Activated CD4-positive, alpha-beta memory T cell treated with anti-CD3 and anti-CD28 coated beads, Interleukin-2, amount 10 ng/mL, durations not matched to agents 7 days and 5 days (primary cell): ENCODE measurements at places on chromosomes 6 and 20. TPM values are rescaled to one million over a fixed set of nuclear protein-coding genes. Genes with fewer than 3 reads are reported as not detected.

- no peak for DNase-seq
These were observed 121.0 kb downstream of the SASH1 start for GRCh38 chr6:148463671-148464070.

DNA sequence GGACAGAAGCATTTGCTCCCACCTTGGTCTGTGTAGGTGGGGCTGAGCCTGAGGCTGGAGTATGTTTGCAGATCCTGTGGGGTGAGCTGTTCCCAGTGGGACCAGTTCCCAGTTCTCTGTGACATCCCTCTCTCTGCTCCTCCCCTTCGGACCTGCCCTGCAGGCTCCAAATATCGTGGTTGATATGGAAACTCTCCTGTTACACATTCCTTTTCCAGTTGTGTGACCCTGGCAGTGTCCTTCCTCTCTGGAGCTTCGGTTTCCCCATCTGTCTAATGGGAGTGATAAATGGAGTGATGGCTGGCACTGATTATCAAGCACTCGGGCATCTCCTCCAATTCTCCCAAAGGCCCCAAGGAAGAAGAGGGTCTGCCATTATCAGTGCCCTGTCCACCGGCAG is 15.7 kb upstream of the TGM2 start:
- DNase-seq: no peak

Gene TPD52L1
- total RNA-seq: not detected

Gene CDC40
- total RNA-seq: 31.0 TPM

GRCh38 chr20:52552181-52552872 is 360.7 kb upstream of the ZFP64 start:
- no peak for DNase-seq

DNA sequence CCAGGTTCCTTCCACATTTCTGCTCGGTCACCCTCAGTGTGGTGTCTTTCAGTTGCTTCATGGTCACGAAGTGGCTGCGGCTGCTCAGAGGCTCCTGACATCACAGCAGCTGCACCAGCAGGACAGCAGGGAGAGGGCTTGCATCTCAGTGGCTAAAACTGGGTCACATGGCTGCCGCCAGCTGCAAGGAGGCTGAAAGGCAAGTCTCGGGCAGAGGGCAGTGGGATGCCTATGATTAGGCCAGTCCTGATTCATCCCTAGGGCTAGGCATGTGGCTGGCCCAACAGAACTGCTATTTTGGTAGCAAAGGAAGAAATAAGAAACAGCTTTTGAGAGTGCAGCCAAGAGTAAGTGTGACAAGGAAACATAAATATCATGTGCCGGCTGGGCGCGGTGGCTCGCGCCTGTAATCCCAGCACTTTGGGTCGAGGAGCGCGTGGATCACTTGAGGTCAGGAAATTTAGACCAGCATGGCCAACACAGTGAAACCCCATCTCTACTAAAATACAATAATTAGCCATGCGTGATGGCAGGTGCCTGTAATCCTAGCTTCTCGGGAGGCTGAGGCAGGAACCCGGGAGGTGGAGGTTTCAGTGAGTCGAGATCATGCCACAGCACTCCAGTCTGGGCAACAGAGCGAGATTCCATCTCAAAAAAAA is 46.6 kb downstream of the RBM38 start:
- DNase-seq: no peak

GRCh38 chr20:50686821-50687220 is 4.5 kb downstream of the RIPOR3 start:
- DNase-seq: no peak

DNA sequence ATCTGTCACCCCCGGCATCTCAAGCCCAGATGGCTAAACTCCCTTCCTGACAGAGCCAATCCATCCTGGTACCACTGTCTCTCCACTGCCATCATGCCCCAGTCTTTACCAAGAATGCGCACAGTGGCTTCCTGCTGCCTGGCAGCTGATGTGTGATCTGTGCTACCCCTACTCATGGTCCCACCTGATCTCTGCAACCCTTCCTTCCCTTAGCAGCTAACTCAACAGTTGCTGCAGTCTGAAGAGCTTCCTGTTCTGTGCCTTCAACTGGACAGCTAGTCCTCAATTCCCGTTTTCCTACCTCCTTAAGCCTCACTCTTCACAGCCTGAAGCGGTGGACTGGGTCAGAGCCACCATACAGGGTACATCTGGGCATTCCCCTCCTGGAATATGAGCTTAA is 7.6 kb upstream of the FAM83C start:
- no peak for DNase-seq

Gene RHAG
- not detected for total RNA-seq

Gene BMP2
- not detected for total RNA-seq

Gene BEND6
- total RNA-seq: not detected

GRCh38 chr6:164266851-164267250 is 852.3 kb downstream of the QKI start:
- no peak for DNase-seq

- DNase-seq: no peak
These were observed 897 bp upstream of the SEL1L2 start for GRCh38 chr20:13991311-13991710.

Gene RIMS4
- not detected for total RNA-seq

DNA sequence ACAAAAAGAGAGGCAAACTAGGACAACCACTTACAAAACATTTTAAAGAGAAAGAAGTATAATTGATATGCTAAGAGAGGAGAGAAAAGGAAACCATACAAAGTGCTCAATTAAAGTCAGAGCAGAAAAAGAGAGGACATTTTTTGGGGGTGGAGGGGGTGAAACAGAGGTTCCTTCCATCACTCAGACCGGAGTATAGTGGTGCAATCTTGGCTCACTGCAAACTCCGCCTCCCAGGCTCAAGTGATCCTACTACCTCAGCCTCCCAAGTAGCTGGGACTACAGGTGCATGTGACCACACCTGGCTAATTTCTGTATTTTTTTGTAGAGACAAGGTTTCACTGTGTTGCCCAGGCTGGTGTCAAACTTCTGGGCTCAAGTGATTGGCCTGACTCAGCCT is 9.4 kb downstream of the WASF1 start:
- no peak for DNase-seq

- no peak for DNase-seq
These were observed 9.4 kb downstream of the CCNC start for GRCh38 chr6:99559057-99559456.

Gene CYP39A1
- total RNA-seq: not detected

- no peak for DNase-seq
These were observed 46.4 kb upstream of the POU3F2 start for GRCh38 chr6:98787961-98788360.

GRCh38 chr20:56979125-56979524 is 287.3 kb downstream of the BMP7 start:
- no peak for DNase-seq

GRCh38 chr6:43267619-43268354 is 24.5 kb downstream of the TTBK1 start:
- no peak for DNase-seq

DNA sequence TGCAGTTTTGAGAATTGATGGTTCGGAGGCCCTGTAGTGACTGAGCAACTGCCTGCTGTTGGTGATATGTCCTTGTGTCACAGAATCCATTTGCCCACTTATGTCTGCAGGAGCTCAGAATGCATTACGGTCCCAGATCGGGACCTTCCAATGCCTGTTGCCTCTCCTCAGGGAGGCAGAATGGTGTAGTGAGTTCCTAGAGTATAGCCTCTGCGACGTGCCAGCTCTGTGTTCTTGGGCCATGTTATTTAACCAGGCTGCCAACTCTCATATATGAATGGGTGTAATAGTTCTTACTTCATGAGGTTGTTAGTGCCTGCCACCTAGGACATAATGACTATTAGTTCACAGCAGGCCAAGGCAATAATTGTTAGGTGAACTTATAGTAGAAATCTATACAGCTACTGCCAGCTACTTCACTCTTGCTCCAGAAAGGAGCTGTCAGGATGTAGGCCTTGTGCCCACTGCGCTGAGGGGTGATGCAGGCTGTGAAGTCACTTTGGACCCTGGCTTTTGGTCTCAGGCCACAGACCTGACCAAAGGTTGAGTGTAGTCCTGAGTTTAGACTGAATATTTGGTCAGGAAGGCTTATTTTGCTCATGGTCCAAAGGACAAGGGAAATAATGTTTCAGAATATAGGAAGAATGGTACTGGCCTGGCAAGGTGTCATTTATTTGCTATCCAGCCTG is 82.1 kb downstream of the ASXL1 start:
- DNase-seq: peak; percentile 12

DNA sequence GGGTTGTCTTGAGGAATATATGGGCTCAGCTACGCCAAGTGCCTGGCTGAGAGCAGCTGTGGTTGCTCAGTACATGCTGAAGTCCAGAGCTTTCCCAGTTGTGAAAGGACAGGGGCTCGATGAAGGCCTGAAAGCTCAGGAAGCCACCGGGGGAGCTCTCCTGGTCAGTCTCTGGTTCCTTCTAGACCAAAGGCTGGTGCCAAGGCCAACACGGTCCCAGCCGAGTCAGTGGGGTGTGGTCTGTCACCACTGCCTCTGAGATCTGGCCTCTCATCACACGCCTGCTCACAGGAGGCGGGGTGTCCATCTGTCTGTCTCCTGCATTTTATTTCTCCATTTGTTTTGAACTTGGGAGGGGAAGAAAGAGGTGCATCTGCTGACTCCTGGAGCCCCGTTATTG is 4.9 kb upstream of the FAM83C start:
- DNase-seq: no peak

DNA sequence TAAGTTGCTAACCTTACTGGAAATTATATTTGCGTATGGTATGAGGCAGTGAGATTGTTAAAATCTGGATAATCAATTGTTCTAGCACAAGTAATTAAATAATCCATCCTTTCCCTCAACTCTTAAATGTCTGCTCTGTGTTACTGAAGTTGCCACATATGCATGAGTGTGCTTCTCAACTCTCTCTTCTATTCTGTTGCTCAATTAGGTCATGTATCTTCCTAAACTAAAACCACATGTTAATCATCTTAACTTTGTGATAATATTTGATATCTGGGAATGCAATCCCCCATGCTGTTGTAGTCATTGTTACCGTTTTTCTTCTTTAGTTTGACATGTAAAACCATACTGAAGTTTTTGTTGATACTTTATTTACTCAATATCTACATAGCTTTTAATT is 63.5 kb upstream of the STMND1 start:
- DNase-seq: no peak

Gene LHFPL5
- total RNA-seq: not detected

DNA sequence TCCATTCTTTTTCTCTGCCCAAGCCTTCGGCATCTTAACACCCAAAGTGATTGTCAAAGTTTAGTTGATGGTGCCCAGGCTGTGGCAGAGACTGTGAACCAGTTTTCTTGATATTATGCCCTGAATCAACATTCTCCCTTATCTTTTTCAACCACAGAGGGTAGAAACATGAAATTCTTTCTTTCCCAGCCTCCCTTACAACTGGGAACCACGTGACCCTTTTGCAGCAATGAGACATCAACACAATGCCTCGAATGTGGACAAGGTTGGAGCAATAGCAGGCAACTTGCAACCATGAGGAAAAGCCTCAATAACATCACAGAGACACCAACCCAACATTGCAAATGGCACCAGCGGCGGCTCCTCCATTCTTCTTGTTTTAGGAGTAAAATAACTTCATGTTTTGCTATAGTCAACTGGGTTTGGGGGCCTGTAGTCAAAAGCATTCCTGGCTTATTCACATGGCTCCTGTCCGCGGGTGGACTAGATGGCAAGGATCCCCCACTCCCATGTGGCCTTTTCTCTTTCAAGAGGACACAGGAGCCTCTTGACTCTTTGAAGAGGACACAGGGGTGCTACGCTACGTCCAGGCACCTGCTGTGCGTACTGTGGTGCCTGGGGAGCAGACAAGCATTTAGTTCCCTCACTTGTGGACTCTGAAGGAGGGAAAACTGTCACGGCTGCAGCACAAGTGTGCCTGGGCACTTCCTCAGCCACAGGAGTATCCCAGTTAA is 90.5 kb downstream of the NOL4L start:
- DNase-seq: no peak

Gene FOXC1
- total RNA-seq: 0.08 TPM

Gene POM121L2
- not detected for total RNA-seq

GRCh38 chr6:55239099-55239498 is 64.8 kb downstream of the HCRTR2 start:
- no peak for DNase-seq

DNA sequence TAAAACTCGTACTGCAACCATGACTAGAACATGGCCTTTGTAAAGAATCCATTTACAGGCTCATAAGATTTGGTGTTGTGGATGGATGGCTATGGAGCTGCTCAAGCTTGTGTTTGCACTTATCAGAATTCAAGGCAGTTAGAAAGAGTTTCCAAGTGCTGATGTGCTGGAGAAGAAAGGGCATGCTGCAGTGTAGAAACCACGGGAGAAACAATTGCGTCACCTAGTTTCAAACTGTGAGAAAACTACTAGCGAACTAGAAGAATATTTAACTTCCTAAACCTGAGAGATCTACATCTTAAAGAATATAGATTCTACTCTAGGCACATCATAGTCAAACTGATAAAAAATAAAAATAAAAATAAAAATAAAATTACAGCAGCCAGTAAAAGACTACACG is 116.2 kb downstream of the SGK1 start:
- no peak for DNase-seq

DNA sequence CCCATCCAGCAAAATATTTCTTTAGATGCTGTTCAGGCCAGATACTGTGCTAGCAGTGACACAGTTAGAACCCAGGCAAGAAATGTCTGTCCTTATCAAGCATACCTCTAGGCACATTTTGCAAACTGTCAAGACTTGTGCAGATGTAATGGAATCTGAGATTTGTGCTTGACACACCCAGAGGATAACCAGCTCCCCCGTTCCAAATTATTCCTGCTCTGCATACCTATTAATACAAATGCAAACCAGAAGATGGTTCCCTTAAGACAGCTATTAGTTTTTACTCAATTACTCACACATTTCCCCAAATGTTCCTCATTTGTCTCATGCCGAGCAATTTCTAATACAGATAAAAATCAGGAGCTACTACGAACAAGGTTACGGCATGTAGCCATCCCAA is 40.4 kb downstream of the ATXN1 start:
- DNase-seq: no peak

GRCh38 chr20:25497586-25498279 is 87.6 kb downstream of the NINL start:
- DNase-seq: no peak

DNA sequence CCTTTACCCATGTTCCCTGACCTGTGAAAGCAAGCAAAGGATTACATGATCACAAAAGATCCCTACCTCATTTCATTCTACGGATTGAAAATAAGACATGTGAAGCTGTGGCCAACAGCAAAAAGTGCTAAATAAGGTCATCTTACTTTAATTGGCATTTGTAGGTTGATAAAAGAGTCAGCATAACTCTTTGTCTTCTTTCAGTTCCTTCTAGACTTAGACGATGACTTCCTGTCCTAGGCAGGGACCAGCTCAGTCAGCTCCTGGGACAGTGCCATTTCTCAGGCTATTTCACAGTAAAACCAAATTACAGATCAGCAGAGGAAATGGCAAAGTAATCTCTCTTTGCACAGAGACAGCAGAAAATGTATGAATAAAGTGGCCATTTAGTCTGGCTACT is 480.7 kb downstream of the RFPL4B start:
- DNase-seq: no peak

Gene HAO1
- total RNA-seq: not detected

GRCh38 chr20:58889798-58890517 is 37.4 kb downstream of the GNAS start:
- DNase-seq: no peak

GRCh38 chr6:156720691-156721685 is 56.2 kb upstream of the ARID1B start:
- no peak for DNase-seq

- DNase-seq: no peak
These were observed 668 bp downstream of the PKIB start for GRCh38 chr6:122610690-122611455.

Gene SLPI
- 0.45 TPM for total RNA-seq

Gene PMEPA1
- 1.3 TPM for total RNA-seq
